NCI-H1092 (cell line): ENCODE measurements at places on chromosomes 6 and 20.

DNA sequence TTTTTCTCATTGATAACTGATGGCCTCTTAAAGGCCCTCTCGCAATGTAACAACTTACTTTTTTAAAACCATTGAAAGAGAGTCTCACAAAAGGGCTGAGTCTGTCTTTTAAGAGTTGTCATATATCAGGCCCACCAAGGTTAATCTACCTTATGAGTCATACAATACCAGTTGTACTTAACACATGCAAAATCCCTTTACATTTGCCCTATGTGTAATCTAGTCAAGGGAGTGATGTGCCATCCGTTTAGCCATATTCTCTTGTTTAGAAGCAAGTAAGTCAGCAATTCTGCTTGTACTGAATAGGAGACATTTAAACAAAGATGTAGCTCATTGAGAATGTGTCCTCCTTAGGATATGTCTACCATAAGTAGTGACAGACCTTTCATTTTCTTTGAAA is 143.7 kb downstream of the TENT5A start:
- DNase-seq: no peak

DNA sequence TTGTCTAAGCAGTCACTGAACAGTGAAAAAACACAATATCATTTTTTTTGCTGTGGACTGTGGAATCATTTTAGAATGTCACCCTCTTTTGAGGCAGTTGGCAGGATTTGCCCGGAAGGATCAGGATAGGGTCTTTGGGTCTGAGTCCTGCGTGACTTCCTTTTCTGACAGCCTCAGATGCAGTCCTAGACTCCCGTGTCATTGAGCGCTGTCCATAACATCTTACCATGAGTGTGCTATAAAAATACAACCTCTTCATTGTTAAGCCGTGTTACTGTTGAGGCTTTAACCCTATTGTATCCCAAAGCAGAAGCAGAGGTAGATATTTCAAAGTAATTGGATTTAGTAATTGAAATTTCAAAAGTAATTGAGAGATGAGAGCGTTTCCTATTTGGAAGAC is 30.6 kb downstream of the ARID1B start:
- no peak for DNase-seq

- DNase-seq: no peak
These were observed 17.8 kb downstream of the TOMM34 start for GRCh38 chr20:44942264-44942973.

- no peak for DNase-seq
These were observed 437.3 kb downstream of the HDGFL1 start for GRCh38 chr6:23006656-23007055.

DNA sequence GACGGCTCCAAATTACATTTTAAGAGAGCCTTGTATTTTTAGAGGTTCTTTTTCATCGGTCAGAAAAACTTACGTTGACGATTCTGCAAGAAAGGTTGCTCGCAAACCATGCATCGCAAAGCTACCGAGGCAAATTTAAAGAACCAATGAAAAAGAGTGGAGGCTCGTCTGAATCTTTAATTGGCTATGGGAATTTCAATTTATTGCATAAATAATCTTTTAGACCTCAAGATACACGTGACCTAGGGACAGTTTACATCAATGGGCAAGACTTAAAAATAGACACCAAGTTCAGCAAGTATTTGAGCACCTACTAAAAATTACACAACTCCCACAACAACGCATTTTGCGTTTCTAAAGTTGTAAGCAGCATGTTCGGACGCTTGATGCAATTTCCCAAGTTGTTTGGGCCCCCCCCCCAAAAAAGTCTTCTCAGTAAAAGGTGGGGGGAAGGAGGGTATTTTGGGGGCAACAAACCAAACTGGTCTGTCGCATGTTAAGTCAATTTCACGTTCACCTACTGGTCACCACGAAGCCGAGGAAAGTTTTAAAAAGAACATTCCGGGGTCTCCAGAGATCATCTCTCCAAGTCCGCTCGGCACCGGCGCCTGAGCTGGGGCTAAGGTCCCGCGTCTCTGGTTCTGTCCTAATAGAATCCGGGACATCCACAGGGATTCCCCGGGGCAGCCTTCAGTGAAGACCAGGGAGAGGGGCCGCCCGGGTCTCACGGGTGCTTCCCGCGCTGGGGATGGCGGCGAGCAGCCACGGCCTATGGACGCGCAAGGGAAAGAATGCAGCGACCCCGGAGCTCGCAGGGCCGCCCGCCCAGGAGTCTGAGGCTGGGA is 851 bp downstream of the SNX5 start:
- no peak for DNase-seq

DNA sequence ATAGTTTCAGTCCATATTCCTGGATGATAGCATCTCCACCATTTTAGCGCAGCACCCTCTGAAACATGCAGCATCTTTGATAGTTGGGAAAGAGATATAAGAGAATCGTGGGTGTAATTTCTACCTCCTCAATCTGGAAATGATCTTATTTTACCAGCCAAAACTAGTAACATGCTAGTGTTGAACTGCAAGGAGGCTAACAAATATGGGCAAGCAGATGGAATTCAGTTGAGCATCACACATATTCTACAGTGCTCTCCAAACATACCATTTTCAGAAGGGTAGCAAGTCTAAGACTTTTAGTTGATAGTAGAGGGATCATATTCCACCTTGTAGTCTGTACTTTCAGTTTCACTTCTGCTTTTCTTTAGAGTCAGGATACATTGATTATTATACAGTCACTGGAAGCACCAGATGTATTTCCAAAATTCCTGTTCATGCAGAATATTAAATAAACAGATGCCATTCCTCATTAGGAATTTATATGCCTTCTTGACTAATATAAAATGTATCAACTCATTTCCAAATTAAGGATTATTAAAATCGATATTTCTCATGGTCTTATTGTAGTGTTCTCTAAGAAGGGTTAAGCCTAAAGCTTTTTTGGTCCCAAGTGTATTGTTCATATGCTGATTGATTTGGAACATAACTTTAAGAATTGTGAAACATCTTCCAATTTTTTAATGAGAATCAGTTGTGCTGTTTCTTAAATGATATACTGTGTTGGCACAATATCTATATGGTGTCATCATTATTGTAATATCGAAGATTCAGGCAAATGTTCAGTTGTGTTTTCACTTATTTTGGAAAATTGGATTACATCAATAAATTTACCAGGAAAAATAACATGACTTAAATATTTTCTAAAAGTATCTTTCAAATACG is 362.0 kb downstream of the CENPW start:
- DNase-seq: no peak

DNA sequence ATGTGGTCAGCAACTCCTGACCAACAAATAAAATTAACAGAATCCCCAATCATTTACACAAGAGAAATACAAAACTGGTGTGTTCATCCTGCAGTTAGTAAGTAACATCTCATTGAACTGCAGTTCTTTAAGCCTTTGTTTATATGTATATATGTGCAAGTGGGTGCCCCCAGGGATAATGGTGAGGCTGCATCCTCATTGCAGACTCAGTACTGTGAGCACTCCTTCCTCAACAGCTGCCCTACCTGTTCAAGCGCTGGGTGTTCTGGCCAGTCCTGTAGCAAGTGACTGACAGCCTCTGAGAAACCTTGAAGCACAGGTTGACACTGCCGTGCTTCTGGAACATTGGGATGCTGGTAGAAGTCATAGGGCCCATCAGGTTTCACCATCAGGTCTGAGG is 49.8 kb upstream of the LYRM2 start:
- no peak for DNase-seq

GRCh38 chr20:47305667-47306066 is 50.8 kb downstream of the ZMYND8 start:
- DNase-seq: no peak

GRCh38 chr6:11585426-11586016 is 48.0 kb downstream of the TMEM170B start:
- no peak for DNase-seq

DNA sequence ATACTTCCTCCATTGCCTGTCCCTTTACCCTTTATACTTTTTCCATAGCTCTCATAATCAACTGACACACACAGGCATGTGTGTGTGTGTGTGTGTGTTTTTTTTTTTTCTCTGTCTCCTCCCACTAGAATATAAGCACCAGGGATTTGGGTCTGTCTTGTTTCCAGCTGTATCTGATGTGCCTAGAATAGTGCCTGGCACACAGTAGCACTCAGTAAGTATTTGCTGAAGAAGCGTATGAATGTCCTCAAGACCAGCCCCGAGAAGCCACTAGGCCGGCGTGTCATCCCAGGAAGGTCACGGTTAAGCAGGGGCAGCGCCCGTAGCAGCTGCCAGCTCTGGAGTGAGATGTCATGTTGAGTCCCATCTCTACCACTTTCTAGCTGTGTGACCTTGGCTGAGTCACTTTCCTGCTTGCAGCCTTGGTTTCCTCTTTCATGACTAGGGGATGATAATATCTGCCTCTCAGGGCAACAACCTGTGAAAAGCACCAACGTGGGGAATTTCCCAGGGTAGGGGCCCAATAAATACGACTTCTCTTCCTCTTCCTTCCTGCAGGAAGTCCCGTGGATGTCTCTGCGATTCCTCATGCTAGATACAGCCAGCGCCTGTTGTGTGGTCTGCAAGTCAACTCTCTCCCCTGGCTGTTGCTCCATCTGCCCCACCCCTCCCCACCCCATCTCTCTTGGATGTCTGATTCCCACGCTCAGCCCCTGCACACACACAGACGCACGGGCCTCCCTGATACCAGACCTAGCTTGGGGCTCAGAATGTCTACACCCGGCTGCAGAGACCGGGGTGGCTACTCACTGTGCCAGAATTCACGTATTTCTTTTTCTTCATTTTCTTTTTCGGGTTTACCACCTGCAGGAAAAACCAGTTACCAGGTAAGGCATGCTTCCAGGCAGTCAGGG is 58.1 kb downstream of the RAB44 start:
- DNase-seq: no peak
